ENCODE measurements at places on chromosomes 7 and 10.
A peak's percentile ranks its signal among the peaks of the same experiment; 100 is the strongest.

- no peak for DNase-seq
Observed at GRCh38 chr7:128427289-128427891, 17.6 kb upstream of the IMPDH1 start.

GRCh38 chr7:33044986-33045385 lies 17.6 kb downstream of the NT5C3A start:
- no peak for DNase-seq

DNA sequence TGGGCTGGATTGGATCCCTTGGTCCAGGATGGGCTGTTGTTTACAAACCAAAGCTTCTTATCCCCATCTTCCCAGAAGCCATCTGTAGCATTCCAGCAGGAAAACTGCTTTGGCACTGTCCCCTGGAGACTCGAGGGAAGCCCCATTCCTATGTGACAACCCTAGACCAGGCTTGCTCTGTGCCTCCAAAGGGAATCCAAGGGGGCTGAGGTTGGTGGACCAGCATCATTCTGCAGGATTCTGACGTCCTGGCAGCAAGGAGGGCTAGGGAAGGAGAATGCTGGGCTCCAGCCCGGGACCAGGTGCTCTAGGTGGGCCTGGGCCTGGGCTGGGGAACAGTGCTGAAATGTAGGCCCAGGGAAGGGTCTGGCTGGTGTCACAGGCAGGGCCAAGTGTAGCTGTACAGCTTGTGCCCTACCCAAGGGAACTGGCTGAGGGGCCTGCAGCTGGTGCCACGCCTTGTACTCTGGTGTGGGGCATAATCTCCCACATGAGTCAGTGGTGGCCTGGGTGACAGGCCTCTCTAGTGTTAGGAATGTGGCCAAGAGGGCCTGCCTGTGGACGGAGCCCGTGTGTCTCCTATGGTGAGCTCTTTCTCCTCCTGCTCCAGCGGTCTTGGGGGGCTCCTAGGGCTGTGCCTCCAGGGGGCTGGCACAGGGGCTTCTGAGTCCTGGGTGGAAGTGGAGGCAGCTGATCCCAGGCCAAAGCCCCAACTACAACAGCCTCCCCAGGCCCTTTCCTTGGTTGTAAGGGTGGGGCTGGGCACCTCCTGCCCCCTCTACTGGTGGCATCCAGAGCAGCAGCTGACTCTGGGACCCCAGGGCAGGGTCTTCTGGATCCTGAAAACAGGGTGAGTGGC lies 25.2 kb downstream of the TRIM8 start:
- no peak for DNase-seq

DNA sequence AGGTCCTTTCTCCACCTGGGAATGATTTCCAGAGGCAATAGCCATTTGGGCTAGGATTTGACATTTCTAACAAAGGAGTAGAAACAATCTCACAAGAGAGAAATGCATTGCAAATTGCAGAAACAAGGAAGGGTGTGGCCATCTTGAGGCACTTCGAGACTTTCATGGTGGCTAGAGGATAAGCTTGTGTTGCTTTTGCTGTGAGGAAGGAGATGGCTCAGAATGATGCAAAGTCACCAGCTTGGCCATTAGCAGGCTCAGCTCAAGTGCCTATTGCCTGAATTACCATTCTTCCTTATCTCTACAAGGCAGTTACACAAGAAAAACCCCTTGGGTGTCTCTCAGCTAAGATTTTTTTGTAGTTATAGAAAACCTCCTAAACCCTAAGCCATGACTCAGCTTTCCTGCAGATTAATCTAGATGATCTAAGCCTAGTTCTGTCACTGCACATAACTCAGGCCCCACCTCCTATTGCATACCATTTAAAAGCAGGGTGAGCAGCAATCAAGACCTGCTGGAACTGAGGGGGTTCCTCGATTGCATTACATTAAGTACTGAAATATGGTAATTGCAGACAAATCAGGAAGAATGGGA lies 683.1 kb downstream of the NRG3 start:
- no peak for DNase-seq

GRCh38 chr10:114876602-114877300 lies 55.2 kb downstream of the FHIP2A start:
- peak; percentile 78 for DNase-seq

- DNase-seq = peak; percentile 59
Observed at GRCh38 chr7:128939075-128939860, 1.5 kb downstream of the IRF5 start.

- DNase-seq = no peak
Observed at GRCh38 chr7:158443014-158443687, 144.5 kb downstream of the PTPRN2 start.

DNA sequence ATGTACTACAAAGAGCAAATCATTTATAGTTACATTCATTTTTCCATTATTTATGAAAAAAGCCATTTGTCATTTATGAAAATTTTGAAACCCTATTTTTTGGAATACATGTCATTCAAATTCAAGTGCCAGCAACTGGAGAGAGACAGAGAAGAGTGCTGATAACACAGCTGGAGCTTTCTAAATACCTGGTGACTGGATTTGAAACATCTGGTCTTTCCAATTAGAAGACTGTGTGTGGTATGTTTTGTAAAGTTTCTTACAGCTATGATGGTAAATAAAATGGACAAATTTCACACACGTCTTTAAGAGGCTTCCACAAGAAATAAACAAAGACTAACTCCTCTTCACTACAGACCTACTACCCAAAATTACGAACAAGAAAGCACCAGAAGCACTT lies 56.8 kb downstream of the CHCHD3 start:
- no peak for DNase-seq

- no peak for DNase-seq
Observed at GRCh38 chr10:59285073-59285472, 77.3 kb downstream of the FAM13C start.

GRCh38 chr7:94683066-94683465 lies 27.1 kb upstream of the SGCE start:
- no peak for DNase-seq

GRCh38 chr10:21161647-21162046 lies 264.5 kb upstream of the NEBL start:
- DNase-seq = no peak

GRCh38 chr7:66832531-66833351 lies 88.3 kb upstream of the TMEM248 start:
- no peak for DNase-seq

- DNase-seq = no peak
Observed at GRCh38 chr7:140828741-140829140, 96.0 kb downstream of the BRAF start.

DNA sequence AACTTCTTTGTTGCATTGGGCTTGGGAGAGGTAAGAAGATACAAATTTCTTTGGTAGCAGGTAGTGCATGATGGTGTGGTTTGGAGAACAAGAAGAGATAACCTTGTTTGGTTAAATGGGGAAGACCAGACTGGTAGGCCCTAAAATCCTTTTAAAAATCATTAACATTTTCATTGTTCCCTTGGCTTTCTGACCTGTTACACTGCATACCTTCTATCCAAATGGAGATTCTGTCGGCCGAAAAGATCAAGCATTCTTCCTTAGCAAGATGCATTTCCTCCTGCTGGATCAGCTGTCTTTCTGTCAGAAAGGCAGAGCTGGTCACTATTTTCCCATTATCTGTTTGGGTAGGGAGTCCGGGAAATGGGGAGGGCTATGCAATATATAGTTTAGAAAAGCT lies 33.7 kb downstream of the AGK start:
- no peak for DNase-seq

GRCh38 chr7:105656922-105657521 lies 75.7 kb upstream of the EFCAB10 start:
- no peak for DNase-seq

DNA sequence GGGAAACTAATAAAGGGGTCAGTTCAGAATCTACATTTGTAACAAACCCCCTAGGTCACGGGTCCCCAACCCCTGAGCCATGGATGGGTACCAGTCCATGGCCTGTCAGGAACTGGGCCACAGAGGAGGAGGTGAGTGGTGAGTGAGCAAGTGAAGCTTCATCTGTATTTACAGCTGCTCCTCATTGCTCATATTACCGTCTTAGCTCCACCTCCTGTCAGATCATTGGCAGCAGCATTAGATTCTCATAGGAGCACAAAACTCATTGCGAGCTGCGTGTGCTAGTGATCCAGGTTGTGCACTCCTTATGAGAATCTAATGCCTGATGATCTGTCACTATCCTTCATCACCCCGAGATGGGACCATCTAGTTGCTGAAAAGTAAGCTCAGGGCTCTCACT lies 88.4 kb upstream of the MPP7 start:
- DNase-seq = no peak

DNA sequence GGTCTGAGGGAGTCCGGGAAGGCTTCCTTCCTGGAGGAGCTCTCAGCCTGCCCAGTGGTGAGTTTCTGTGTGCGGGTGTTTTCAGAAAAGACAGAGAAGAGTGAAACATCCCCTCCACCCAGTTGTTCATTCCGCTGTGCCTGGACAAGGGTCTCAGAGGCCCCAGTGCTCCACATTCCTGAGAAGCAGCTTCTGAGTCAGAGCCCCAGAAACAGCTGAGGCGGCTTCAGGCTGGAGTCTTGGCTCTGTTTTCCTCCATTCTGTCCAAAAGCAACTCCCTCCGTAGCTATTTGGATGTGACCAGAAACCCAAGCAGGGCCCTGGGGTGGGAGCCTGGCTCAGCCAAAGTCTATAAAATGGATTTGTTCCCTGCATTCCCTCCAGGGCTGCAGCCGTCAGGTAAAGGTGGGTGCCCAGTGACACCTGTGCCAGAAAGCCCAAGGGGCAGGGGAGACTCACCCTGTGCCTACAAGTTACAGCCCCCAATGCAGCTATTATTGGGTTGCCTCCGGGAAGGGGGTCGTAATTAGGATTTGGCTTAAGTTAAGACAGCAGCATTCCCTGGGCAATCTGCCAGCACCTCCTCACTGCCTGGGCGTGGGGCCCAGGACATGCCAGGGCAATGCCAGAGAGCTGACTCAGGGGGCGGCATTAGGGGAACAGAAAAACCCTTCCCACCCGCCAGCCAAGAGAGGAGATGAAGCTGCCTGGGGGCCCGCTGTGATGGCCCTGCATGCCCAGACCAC lies 13.1 kb upstream of the CAMK2G start:
- peak; percentile 88 for DNase-seq

- DNase-seq = no peak
Observed at GRCh38 chr10:101492205-101492604, 95.9 kb downstream of the POLL start.

DNA sequence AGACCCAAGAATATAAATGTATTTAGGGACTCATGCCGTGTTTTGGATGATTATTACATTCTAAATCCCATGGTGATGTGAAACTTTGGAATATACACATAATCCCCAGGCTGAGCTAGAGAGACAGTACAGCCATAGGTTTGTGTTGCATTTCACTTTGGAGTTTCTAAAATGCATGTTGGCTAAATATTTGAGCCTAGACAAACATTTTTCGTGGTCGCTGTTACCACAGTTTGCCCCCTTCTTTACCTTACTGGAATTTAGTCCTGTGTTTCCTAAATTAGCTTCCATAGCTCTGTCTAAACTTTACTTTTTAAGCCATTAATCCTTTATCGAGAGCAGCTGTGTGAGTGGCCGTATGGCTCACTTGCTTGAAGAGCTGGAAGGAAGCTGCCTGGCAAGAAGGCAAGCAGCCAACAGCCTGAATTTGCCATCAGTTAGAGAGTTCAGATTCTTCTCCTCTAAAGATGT lies 192.0 kb downstream of the BICC1 start:
- DNase-seq = no peak

- no peak for DNase-seq
Observed at GRCh38 chr10:61795551-61795950, 105.9 kb upstream of the ARID5B start.

DNA sequence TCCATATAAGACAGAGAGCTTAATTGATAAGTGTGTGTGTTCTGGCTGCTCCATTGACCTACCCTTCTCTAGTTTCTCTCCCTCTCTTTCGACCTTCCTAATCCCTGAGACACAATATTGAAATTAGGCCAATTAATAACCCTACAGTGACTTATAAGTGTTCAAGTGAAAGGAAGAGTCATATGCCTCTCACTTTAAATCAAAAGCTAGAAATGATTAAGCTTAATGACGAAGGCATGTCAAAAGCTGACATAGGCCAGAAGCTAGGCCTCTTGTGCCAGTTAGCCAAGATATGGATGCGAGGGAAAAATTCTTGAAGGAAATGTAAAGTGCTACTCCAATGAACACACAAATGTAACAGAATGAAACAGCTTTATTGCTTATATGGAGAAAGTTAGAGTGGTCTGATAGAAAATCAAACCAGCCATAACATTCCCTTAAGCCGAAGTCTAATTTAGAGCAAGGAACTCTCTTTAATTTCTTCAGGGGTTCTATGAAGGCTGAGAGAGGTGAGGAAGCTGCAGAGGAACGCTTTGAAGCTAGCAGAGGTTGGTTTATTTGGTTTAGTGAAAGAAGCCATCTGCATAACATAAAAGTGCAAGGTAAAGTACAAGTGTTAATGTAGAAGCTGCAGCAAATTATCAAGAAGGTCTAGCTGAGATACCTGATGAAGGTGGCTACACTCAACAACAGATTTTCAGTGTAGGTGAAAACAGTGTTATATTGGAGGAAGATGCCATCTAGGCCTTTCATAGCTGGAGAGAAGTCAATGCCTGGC lies 53.8 kb downstream of the ST7 start:
- DNase-seq = no peak

DNA sequence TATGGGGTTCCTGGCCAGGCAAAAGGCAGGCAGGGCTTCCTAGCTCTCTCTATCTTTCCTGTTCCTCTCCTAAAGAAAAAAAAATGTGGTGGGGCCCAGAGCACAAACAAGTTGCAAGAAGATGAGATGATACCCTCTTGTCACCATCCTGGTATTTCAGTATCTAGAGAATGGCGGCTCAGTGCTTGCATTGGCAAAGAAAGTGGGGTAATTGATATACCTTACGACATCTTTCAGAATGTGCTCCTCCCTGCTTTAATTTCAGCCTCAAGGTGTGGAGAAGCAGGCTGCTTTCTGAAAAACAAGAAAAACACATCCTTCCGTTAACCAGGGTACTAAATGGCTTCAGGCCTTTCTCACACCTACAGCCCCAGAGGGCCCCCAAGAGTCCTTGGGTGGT lies 34.5 kb upstream of the CUX1 start:
- DNase-seq = no peak

- peak; percentile 91 for DNase-seq
Observed at GRCh38 chr7:74026903-74027682, 880 bp upstream of the ELN start.

- no peak for DNase-seq
Observed at GRCh38 chr7:44097064-44097932, 6.8 kb upstream of the AEBP1 start.

DNA sequence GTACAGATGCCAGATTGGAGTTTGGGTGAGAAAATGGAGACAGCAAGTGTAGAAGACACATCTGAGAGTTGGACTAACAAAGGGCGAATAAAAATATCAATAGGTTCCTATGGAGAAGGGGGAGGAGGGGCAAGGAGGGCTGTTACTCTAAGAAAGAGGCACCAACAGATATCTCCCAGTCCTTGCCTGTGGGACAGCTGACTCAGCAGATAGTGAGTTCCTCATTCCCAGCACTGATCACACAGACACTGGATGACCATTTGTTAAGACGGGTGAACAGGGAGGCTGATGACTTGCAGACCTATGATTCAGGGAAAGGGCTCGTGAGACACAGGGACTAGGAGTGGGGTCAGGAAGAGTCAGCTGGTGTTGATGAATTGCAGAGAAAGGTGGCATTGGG lies 5.7 kb upstream of the PRR15 start:
- no peak for DNase-seq
